Progenitor cell of endocrine pancreas (in vitro differentiated cells): ENCODE measurements at places on chromosomes 3 and 15.

DNA sequence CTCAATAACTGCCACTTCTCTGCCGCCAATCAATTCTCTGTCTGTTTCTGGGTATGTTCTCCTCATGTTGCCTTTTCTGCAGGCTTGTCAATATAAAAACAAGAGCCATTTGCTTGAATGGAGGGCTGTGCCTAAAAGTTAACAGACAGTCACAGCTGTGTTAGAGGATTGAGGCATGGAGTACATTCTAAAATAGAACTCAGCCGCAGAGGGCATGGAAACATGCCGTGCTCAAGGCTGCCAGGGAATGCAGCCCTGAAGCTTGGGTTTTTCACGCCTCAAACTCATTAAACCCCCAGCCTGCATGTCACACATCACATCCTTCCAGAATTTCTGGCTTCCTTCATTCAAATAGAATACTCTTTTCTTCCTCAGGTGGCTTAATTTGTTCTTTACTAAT is 166.6 kb downstream of the TPRG1 start:
- H3K27ac ChIP-seq: peak overlapping the region; percentile 22
- no peak overlapping the region for H3K4me3 ChIP-seq
- no peak for DNase-seq

DNA sequence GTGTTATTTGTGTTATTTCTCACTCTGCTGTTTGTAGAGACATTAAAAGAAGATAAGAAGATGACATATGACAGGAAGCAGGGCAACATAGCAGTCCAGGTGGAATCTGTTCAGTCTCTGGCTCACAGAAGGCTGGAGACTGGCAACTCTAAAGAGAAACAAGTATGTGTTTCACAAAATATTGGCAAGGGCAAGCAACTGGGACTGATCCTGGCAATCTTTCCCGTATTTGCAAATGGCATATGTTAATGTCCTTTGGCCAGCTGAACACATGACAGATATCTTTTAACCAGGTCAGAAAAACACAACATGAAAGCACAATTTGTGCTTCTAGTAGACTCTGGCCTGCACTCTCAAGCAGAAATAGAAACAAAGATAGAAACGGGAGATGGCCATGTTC is 1354.1 kb upstream of the EPHA6 start:
- no peak overlapping the region for H3K4me3 ChIP-seq
- no peak overlapping the region for H3K27ac ChIP-seq
- no peak for DNase-seq
- H3K4me1 ChIP-seq: peaks cover 11% of the 10 kb centered on the region

DNA sequence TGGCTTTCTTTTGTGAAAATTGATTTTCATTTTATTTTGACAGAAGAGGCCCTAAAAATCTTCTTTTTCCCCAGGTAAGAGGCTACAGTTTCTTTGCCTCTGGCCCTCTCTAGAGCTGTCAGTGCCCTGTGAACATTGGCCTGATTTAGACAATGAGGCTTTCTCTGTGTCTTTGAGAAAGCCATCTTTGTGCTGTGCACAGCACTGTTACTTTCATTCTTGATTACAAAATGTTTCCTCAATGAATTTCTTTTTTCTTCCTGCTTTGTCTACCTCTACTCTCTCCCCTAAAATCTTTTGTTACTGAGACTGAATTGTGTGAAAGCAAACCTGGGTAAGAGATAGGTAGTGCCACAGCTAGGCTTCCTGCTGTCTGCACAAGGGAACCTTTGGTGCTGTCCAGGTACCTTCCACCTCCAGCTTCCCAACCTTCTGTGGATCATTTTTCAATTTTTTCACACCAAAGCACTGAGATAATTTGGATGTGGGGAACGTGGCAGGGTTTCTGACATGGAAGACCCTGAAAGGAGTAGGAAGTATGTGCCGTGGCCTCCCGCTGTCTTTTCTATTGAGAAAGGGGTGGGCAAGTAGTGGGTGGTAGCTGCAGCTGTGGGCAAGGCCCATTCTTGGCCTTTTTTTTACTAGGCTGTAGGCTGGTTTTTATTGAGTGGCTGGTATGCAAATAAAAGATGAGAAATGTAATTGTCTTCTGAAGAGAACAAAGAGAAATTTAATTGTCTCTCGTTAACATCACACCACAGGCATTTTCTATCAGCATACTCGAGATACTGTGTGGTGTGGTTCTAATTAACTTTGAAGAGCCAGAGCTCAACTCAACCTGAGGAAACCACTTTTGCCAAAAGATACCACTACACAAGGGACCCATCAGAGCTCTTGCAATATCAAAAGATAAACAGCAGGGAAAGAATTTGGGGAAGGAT is 21.0 kb downstream of the RAB8B start:
- no peak overlapping the region for H3K4me3 ChIP-seq
- peaks cover 4% of the 10 kb centered on the region for H3K36me3 ChIP-seq
- DNase-seq: no peak
- H3K27ac ChIP-seq: peak overlapping the region; percentile 68

- H3K27me3 ChIP-seq: peaks cover 7% of the 10 kb centered on the region
- no peak overlapping the region for H3K4me3 ChIP-seq
- H3K4me1 ChIP-seq: peaks cover 5% of the 10 kb centered on the region
- H3K27ac ChIP-seq: no peak overlapping the region
- DNase-seq: no peak
Observed at GRCh38 chr3:192060160-192060781, 599.3 kb downstream of the PYDC2 start.

DNA sequence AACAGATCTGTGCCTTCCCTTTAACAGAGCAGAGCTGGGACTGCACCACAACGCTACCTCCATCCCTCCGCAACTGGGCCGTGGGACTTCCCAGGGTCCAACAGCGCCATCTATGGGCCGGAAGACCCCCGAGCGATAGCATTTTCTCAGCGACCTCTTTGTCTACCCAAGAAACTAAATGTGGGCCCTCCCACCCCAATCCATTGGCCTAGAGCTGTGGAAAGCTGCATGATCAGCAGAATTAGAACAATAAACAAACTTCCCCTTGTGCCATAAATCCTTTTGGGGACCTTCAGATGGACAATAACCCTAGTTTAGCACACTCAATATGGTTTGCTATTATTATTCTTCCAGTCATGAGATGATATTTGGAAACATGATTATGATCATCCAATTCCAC is 74.8 kb upstream of the NTRK3 start:
- H3K4me1 ChIP-seq: no peaks in the 10 kb centered on the region
- no peak overlapping the region for H3K27ac ChIP-seq
- H3K36me3 ChIP-seq: no peaks in the 10 kb centered on the region
- H3K27me3 ChIP-seq: peaks cover 58% of the 10 kb centered on the region
- peak; percentile 54 for DNase-seq

DNA sequence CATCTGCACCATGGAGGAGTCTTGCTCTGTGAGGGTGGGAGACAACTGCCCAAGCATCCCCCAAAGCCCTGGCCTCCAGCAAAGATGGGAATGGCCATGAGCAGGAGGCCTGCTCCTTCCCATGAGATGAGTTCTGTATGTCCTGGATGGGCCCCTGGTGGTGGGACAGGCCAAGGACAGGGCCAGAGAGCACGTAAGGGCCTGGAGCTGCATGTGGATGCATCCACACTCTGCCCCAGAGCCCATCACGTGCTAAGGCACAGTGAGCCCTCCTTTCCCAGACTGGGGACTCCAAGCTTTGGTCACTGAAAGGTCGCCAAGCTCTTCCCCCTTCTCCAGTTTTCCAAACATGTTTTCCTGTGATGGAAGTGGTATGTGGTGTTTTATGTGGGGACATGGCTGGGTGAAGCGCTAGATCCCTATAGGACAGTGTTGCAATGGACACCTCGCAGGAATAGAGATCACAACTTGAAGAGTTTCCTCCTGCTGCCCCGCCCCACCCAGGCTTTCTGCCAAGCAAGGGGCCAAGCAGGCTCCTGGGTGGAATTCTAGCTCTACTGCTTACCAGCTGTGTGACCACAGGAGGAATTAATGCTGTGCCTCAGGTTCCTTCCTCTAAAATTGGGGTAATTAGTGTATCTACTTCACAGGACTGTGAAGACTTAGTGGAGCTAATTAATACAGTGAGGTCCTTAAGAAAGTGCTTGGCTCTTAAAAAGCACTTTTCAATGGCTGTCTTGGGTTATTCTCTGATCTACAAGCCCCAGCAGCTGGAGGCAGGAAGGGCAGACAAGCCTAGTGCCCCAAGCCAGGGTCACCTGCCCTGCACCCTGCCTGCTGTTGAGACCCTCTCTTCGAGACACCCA is 106.4 kb upstream of the RPL32 start:
- H3K27me3 ChIP-seq: no peaks in the 10 kb centered on the region
- DNase-seq: no peak
- H3K4me3 ChIP-seq: no peak overlapping the region
- no peaks in the 10 kb centered on the region for H3K36me3 ChIP-seq
- H3K27ac ChIP-seq: no peak overlapping the region
- peaks cover 4% of the 10 kb centered on the region for H3K4me1 ChIP-seq

DNA sequence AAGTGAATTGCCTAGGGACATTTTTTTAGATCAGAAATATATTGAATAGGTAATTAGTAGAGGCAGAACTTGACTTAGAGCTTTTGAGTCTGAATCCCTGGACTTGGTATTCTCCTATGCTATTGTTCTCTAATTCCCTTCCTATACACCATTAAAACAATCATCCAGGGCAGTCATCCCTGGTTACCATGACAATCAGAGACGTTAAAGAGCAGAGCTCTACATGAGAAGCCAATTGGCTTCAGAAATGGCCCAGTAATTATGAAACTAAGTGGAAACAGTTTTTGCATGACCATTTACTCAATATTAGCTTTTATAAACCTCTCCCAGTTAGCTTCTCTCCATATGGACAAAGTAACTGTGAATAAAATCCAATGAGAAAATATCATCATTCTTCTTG is 182.1 kb upstream of the TP63 start:
- peaks cover 3% of the 10 kb centered on the region for H3K27me3 ChIP-seq
- no peaks in the 10 kb centered on the region for H3K36me3 ChIP-seq
- no peak overlapping the region for H3K4me3 ChIP-seq
- no peak overlapping the region for H3K27ac ChIP-seq

DNA sequence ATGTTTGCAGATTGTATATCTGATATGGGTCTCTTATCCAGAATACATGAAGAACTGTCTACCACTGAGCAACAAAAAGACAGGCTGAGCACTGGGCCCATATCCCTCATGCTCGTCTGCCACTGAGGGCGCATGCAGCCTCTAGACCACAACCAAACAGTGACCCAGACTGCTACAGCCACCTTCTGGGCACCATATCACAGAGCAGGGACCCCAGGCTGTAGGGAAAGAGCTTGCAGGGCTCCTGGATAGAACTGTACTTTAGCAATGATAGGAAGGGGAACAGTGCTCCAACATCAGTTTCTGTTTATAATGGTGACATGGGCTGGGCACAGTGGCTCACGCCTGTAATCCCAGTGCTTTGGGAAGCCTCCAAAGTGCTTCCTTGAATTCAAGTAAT is 40.2 kb upstream of the TMEM87A start:
- no peaks in the 10 kb centered on the region for H3K4me1 ChIP-seq
- H3K27me3 ChIP-seq: no peaks in the 10 kb centered on the region
- no peak overlapping the region for H3K4me3 ChIP-seq
- no peak overlapping the region for H3K27ac ChIP-seq

DNA sequence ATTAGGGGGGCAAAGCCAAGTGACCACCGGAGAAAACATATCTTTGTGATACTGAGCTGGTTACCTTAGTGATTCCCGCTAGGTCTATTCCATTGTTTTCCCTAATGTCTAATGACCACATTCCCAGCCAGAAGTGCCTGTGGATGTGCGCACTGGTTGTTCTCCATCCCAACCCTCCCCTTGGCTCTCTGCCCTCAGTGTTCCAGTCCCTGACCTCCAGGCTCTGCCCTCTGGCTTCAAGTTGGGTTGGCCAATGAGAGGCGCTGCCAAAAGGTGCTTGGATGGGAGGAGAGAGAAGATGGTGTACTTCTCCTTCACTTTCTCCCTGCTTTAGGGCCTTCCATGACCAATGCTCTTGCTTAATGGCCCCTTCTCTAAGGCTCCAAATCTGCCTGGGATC is 2.4 kb downstream of the COLQ start:
- DNase-seq: no peak
- H3K36me3 ChIP-seq: no peaks in the 10 kb centered on the region
- H3K27me3 ChIP-seq: no peaks in the 10 kb centered on the region
- H3K27ac ChIP-seq: no peak overlapping the region
- H3K4me1 ChIP-seq: peaks cover 5% of the 10 kb centered on the region
- H3K4me3 ChIP-seq: no peak overlapping the region

GRCh38 chr15:27993996-27994780 is 104.9 kb downstream of the OCA2 start:
- no peak overlapping the region for H3K27ac ChIP-seq
- H3K36me3 ChIP-seq: no peaks in the 10 kb centered on the region
- no peaks in the 10 kb centered on the region for H3K27me3 ChIP-seq

GRCh38 chr3:66583424-66584040 is 82.7 kb upstream of the LRIG1 start:
- H3K27me3 ChIP-seq: peaks cover 17% of the 10 kb centered on the region
- peaks cover 2% of the 10 kb centered on the region for H3K4me1 ChIP-seq
- no peak for DNase-seq
- H3K27ac ChIP-seq: no peak overlapping the region

DNA sequence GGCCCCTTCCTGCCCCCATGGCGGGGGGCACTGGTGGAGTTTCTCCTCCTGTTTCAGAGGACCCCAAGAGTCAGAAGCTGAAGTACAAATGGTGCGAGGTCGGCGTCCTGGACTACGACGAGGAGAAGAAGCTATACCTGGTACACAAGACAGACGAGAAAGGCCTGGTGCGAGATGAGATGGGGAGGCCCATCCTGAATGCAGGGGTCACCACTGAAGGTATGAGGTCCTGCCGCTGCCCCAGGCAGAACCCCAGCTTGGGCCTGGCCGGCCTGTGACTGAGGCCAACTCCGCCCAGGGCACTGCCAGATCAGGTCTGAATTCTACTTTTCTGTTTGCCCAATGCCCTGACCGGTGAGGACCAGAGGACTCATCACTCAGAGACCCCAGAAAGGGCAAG is 15.0 kb downstream of the DNAH1 start:
- H3K4me1 ChIP-seq: no peaks in the 10 kb centered on the region
- no peak for DNase-seq
- H3K4me3 ChIP-seq: no peak overlapping the region

GRCh38 chr3:146250449-146251382 is at the start of gene PLSCR4:
PLSCR4 (minus strand) TSS chr3:146251105; CDS start chr3:146222071, 29,034 bp downstream.
- peaks cover 4% of the 10 kb centered on the region for H3K36me3 ChIP-seq
- peak within 1 kb of the TSS; percentile 89 for H3K27ac ChIP-seq
- H3K27me3 ChIP-seq: no peaks in the 10 kb centered on the region
- peak within 1 kb of the TSS; percentile 86 for H3K4me3 ChIP-seq

GRCh38 chr3:195101001-195101583 is 169.9 kb downstream of the XXYLT1 start:
- no peak overlapping the region for H3K27ac ChIP-seq
- DNase-seq: no peak
- peaks cover 8% of the 10 kb centered on the region for H3K27me3 ChIP-seq
- H3K36me3 ChIP-seq: peaks cover 2% of the 10 kb centered on the region
